ENCODE measurements at places on chromosomes 4 and X.

DNA sequence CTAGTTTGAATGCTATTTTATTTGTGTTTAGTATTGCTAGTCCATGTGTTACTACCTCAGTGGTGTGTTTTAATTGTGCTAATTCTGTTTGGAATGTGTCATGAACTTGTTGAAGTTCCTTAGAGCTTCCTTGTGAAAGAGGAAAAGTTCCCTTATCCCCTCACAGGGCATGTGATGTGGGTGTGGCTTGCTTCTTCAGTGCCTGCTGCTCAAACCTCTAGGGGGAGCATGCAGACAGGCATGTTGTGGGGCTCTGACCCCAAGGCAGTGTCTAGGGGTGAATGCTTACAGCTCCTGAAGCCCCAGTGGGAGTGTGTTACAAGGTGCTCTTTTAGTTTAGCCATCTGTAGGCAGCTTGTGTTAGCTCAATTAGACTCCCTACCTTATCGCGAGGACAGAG is 86.5 kb downstream of the MAGED4 start:
- no peak for DNase-seq

DNA sequence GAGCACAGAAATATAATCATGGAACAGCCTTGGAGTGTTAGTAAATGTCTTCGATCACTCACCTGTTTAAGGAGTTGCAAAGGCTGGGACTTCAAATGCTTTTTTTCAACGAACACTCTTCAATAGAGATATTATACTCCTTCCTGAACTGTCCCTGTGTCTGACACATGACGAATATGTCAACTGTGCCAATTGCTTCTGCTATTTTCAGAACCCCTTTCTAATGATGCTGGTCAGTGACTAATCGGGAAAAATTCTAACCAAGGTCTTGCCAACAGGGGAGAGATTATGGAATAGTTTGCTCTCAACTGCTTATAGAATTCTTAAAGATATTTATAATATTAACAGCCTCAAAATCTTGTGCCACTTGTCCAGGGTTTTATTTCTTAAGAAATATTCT is 8.5 kb upstream of the KLHL34 start:
- DNase-seq: no peak

DNA sequence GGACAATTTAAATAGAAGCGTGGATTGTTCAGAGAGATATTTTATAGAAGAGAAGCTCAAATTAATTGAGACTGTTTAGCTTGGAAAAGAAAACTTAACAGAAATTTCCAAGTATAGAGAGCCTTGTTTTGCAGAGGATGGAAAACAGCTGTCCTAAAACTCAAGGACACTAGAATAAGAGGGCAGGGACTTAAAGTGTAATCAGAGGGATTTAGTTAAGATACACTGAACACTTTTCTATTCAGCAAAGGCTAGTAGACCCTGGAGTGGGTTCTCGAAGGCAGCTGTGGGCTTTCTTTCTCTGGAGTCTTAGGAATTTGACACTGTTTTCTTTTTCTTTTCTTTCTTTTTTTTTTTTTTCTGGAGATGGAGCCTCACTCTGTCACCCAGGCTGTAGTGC is 92.7 kb upstream of the ARX start:
- no peak for DNase-seq

GRCh38 chr4:24770032-24770584 is 25.3 kb upstream of the SOD3 start:
- no peak for DNase-seq

GRCh38 chr4:183499389-183499788 is 5.5 kb upstream of the ING2 start:
- no peak for DNase-seq

DNA sequence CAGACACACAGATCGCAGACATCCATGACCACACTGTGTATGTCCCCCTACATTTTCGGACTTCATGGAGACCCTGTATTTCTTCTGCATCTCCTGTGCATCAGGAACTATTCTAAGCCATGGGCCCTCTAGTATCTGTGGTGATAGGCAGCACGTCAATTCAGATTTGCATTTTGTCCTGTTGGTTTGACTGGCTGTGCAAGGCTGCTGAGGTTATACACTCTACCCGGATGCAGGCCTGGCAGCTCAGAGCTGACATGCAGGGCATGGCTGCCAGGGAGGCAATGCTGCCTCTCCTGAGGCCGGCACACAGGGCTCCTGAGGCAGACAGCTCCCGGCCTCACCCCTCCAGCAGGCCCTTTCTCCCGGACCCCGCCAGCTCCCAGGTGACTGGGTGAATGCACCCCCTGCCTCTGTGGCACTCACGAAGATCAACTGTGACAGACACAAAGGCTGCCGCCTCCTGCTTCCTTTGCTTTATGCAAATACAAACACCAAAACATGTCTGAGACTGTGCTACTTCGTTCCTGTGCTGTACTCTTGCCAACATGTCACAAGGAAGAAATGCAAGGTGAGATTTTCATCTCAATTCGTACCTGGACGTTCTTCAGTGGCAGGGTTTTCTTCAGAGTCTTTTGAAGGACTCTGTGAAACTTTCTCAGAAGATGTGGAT is 51.0 kb downstream of the NSG1 start:
- DNase-seq: no peak

- no peak for DNase-seq
Measured at GRCh38 chr4:183304067-183304466, 16.0 kb downstream of the CLDN22 start.

DNA sequence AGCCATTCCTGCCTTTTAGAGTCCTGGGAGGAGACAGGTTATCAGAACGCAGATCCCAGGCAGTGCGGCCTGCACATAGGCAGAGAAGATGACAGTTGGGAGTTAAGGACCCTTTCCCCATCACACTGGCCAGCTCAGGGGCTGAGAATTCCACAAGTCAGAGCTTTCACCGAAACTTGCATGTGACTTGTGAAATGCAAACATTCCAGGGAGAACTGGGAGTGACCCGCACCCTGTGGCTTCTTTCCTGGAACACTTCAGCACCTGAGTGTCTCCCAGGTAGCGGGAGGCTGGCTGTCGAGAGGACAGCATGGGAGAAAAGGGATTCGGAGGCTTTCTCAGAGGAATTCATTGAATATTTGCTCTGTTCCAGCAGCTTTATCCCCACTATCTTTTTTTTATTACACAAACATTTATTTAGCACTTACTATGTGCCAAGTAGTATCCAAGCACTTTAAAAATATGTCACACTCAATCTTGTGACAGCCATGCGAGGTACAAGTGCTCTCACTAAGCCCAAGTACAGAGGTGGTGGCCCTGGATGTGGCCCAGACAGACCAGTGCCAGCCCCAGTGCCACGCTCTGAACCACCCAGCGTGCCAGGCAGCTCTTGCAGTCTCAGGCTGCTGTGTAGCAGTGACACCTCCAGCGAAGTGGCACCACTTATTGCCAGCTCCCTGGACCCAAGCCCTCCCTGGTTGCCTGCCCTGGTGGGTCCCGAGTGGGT is 100.5 kb downstream of the PHKA2 start:
- DNase-seq: no peak

DNA sequence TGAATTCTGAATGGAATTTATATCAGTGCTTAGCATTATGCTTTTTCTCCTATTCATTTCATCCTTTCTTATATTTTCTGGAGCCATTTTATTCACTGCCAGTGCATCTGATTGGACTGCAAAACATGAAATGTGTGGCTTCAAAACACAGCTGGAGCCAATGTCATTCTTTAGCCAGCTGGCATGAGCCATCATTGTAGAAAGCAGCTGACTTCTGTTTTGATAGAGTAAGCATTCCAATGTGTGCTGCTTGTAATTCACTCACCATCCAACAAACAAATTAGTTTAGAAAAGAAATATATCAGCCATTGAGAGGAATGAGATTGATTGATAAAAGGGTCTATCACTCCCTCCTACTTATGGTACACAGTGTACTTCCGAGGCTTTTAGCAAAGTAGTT is 2616.0 kb downstream of the ARAP2 start:
- DNase-seq: no peak

All from omental fat pad (tissue), 4 donors.